Left forelimb (tissue), 1 donor: ENCODE measurements at places on chromosomes 7 and 10.

- DNase-seq: no peak
Observed at GRCh38 chr7:69937097-69937496, 338.8 kb downstream of the AUTS2 start.

DNA sequence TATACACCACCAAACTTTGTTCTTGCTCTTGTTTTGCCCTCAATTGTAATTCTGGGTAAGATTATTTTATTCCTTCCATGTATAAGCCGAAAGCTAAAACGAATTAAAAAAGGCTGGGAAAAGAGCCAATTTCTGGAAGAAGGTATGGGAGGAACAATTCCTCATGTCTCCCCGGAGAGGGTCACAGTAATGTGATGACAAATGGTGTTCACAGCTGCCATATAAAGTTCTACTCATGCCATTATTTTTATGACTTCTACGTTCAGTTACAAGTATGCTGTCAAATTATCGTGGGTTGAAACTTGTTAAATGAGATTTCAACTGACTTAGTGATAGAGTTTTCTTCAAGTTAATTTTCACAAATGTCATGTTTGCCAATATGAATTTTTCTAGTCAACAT is 12.5 kb upstream of the CFAP69 start:
- DNase-seq: no peak

DNA sequence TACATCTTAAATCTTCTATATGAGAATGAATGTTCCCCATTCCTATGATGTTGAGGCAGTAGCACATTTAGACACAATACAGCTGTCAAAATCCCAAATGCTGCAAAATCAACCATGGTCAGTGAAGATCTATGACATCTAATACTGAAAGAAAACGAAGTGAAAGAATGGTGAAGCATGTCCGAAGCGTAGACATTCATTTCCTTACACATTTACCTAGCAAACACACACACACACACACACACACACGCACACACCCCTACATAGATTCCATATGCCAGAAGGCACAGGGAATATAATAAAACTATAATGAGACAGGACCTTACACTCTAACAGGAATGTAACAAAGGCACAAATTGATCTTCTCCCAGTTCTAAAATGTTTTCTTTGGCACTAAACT is 32.5 kb downstream of the CCDC6 start:
- no peak for DNase-seq

DNA sequence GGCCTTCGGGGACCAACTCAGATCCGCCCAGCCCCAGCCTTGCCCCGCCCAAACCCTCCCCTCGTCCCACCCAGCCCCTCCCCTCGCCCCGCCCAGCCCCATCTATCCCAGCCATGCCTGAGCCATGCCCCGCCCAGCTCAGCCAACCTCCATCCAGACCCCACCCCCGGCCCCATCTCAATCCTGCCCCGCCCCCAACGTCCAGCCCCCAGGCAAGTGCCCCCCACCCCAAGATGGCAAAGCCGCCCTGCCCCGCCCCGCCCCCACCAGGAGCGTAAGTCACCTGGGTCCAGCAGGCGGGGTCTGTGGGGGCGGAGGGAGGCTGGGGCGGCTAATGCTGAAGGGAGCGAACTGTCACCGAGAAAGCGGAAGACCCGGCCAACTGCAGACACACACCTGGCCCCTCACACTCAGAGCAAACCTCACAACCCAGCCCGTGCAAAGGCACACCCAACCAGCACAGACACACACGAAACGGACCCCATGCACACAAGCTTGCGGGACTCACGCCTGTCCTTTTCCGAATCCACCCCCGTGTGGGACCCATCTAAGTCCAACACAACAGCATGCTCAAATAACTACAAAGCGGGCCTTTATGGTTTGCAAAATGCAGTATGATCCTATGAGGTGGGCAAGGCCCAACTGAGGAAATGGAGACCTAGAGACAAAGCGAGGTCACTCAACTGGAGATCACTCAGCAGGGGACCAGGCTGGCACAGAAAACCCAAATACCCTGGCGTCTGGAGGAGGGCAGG is 11.5 kb upstream of the OGA start:
- DNase-seq: no peak

DNA sequence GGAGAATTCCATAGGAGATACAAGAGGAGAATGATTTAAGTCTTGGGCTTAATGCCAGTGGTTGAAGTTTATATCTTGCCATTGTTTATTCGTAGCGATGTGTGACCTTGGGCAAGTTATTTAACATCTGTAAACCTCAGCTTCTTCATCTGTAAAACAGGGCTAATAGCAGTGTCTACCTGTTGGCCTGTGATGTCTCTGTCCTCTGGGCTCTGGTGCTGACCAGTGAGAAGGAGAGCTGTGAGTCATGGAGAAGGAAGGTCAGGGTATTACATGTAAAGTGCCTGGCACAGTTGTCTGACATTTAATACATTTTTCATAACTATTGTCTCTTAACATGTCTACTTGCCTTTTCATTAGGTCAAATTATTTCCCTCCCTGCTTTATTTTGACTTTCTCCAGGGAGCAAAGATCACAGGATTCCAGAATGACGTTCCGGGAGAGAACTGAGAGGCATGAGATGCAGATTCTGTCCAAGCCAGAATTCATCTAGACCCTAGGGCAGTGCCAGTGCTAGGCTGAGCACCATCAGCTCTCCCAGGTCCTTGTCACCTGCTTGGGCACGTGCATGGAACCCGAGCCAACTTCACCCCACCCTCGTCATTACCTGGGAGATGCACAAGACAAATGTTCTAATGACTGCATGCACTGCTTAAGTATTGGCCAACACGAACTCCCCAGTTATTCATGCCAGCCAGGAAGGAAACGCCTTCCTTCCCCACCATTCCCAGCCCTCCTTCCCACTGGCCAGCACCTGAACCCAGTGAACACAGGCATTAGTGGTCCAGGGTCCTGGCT is 187.9 kb downstream of the DPY19L1 start:
- no peak for DNase-seq

DNA sequence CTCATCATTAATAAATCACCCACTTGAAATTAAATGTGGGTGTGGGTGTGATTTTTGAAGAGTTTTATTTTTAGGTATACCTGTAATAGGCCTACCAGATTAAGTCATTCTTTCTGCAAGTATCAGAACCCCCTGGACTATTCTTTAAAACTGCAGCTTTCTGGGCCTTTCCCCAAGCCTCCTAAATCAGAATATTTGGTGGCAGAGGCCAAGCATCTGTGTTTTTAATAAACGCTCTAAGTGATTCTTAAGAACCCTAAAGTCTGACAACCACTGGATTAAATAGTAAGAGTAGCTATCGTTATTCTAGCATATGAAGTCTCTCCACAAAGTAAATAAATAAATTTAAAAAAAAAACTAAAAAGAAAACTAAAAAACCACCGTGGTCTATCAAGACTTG is 703.0 kb upstream of the NRP1 start:
- DNase-seq: no peak

DNA sequence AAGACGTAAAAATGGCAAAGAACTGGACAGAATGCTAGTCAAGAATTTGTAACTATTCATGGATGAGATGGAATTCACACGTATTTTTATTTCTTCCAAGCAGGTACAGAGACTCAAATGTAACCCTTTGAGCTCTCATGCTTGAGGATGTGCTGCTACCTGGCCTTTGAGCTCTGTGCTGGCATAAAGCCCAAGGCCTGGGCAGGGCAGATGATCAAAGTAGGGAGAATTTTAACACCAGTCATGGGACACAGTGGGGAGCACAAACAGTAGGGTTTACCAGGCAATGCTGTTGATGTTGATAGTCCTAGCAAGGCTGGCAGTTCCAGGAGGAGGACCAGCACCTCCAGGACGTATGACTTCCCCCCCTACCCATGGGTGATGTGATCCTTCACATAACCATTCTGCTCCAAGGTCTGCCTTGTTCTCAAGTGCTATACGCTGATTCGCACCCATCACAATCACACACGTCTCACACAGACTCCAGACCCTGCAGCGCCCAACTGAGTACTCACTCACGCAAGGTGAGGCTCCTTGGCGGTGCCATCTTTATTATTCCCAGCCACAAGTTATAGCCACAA is 48.6 kb upstream of the DLG5 start:
- DNase-seq: no peak

DNA sequence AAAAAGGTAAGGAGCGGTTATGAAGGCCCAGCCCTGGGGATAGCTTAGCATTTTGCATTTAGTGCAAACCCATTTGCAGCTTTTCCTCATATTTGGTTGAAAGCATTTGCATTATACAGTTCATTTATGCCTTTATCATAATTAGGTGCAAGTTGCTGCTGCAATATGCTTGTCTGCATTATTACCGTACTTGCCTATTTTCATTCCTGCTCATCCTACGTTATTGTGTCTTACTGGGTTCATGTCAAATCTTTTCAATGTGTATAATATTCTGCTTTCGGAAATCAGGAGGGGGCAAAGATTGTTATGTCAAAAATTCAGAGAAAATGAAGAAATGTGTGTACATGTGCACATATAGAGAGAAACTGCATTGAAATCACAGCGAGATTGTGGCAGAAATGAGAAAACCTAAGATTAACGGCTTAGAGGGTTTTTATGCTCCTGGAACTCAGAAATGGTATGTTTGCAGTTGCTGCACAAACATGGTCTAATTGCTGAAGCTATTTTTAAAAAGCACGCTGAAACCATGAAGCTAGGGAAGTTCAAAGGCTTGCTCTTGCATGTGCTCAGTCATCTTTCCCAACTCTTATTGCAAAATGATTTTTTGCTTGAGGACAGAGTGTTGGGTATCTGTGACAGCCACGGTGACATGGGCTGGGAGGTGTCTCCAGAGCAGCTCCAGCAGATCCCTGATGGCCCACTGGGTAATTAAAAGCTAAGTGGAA is 613.2 kb downstream of the SDK1 start:
- no peak for DNase-seq

DNA sequence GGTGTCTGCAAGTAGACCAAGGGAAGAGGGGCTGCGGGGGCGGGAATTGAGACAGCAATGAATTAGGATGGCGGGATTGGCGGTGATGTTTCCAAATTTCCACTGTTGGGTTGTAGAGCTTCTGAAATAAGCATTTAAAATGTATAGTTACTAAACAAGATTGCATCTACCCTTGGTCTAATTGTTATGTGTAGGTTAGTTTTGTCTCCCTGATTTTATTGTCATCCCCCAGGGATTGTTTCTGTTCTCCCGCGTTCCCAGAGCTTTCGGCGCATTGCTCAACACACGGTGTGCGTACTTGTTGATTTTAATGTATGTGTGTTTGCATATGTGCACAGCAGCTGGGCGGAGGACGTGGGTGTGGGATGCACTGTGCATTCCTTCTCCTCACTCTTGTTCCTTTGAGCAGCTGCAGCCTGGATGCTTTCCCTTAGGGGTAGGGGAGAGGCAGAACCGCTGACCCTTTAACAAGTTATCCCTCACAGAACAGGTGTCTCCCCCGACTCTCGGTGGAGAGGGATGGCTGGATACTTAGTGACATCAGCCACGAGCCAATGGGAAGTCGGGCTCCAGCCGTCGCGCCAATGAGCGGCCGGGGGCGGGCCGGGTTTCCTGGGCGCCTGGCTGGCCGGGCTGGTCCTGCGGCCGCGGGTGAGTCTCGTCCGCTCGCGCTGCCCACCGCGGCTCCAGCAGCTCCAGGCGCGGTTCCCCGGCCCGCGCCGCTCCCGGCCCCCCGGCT is at the start of gene TSPAN33:
Gene TSPAN33 (plus strand): TSS at position 613 of the 739 bp plus-strand sequence. CDS start 274 bp downstream, outside the sequence.
- peak; percentile 87 for DNase-seq
